Transverse colon (tissue), 4 donors: ENCODE measurements at places on chromosomes 11 and 22. TPM values are rescaled to one million over a fixed set of nuclear protein-coding genes. Genes with fewer than 3 reads are reported as not detected.

GRCh38 chr11:47358731-47359051 is 6.2 kb upstream of the MYBPC3 start:
- no peak for DNase-seq

GRCh38 chr22:37734964-37735451 is 38.2 kb downstream of the TRIOBP start:
- no peak for DNase-seq

WNT7B gene
- not detected for total RNA-seq

SCGB1D2 gene
- total RNA-seq: not detected

CELSR1 gene
- total RNA-seq: 0.96 TPM
